Esophagus mucosa (tissue), 1 donor: ENCODE measurements at places on chromosomes 2 and 18. TPM values are rescaled to one million over a fixed set of nuclear protein-coding genes. Genes with fewer than 3 reads are reported as not detected.
A peak's percentile ranks its signal among the peaks of the same experiment; 100 is the strongest.

Gene SLC38A11
- total RNA-seq = 0.48 TPM

Gene KCTD1
- 70.0 TPM for total RNA-seq

Gene KCNJ3
- total RNA-seq = not detected

Gene PPIL3
- 22.3 TPM for total RNA-seq

Gene LYG1
- total RNA-seq = 0.20 TPM

Gene REG1B
- not detected for total RNA-seq

Gene SERPINB12
- 0.60 TPM for total RNA-seq

GRCh38 chr2:170240629-170241028, 62.7 kb downstream of the MYO3B start:
- ATAC-seq = no peak

DNA sequence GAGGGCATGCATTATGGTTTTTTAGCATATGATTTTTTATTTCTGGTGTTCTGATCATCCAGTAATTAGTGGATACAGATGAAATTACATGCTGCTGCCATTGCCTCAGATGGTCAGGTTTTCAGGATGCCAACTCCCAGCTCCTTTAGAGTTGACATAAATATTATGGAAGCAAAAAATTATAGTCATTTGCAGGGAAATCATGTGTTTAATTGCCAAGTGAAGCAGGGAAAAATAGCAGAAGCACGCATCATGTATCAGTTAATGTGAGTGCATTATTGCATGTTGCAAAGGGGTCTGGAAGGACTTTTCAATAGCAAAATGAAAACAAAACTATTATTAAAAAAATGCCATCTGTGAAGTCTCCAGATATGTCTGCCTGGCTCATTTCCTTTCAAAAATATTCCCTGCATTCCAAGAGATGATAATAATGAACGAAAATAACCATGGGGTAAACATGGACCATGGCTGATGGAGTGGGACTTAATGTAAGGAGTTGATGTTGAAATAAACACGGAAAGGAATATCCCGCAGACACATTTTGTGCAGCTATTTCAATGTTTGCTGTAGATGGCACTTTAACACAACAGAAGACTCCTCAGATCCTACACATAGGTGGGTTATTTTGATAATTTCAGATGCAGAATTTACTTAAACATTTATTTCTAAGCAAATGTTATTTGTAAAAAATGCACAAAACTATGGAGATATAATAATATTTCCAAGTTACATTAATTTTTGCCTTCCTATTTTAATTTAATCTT, 87.7 kb upstream of the DYNAP start:
- no peak for ATAC-seq

DNA sequence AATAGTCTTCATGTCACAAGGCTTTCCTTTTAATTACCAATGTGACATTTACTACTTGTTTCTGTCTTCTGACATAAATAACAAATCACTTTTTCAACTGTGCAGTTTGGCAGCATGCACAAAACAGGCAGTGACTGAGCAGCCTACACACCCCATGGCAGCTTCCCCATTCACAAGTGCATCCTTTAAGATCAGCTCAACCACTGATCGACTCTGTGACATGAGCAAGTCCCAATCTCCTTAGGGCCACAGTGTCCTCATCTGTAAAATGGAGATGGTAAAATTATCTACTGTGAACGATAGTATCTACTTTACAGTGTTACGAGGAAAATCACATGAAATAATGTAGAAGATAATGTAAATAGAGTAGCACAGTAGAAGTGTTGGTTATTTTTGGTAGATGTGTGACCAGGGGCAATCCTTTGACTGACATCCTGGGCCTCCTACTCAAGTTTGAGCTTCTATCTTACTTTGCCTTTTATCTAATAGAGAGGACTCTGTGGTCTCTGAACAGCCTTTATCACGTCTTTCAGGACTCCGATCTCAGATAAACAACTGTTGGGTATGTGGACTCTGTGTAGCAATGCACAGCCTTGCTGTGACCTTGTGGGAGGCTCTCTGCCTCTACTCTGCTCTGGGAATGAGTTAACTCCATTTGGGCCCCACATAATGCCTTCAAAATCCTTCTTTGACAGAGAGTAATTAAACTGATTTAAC, 120.6 kb downstream of the PIGN start:
- ATAC-seq = no peak

- peak; percentile 2 for ATAC-seq
These were observed 1.2 kb upstream of the BCL11A start for GRCh38 chr2:60554646-60555065.

GRCh38 chr2:229477269-229477755, 206.2 kb upstream of the PID1 start:
- no peak for ATAC-seq

GRCh38 chr2:53785366-53785765, 1.4 kb downstream of the ASB3 start:
- no peak for ATAC-seq

DNA sequence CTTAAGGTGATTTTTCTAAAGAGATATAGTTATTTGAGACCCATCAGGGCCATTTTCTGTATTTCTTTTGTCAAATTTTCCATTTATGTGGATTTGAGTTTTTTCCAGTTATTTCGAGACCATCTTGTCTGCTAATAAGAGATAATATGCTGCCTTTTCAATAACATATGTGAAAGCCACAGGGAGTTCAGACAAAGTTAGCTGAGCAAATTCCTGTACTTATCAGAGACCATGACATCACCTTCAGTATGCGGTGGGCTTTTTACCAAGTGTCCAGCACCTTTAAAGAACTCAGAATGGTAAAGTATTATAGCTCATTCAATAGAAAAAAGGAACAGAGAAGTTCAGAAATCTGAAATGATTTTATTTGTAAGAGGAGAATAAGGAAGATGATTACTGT, 11.7 kb downstream of the MAPK4 start:
- ATAC-seq = no peak

DNA sequence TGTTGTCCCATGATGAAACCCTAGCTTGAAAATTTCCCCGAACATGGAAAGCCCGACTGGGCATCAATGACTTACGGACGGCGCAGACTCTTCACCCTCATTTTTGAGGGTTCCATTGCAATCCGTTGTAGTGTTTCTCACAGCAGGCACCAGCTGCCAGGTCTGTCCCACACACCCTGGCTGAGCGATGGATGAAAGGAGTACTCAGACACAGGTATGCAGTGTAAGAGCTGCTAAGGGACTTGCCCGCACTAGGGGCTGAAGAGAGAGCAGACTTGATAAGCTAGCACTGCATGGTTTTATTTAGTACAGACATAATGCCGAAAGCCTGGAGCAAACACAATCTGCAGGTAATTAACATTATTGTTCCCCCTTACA, 15.8 kb downstream of the DYNAP start:
- ATAC-seq = peak; percentile 22

- no peak for ATAC-seq
These were observed at the start of gene MYL1 for GRCh38 chr2:210315015-210315788. Gene MYL1 (minus strand): TSS chr2:210315174. CDS start chr2:210315042, 132 bp downstream.

DNA sequence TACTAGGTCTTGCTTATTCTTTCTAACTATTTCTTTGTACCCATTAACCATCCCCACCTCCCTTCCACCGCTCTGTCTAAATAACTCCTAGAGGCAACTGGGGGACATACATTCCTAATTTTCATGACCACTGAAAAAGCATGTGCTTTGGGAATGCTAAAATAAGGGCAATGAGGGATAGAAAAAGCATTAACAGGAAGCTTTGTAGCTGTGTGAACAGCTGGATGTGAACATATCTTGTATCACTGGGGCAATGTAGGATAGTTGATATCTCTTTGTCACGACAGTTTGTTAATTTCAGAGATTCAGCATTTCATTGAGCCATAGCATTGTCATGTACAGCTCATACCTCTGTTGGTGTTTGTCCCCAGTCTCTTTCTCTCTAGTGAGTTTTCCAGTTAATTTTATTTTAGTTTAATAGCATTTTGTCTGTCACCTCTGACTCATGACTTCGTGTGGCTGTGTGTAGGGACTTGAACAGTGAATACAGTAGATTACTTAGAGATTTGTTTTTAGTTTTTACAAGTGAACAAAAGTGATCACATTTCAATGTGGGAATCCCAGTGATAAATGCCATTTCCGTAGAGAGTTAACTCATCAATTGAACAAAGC, 230.3 kb upstream of the NRP2 start:
- no peak for ATAC-seq
